ENCODE measurements at places on chromosomes 5 and 9.
A peak's percentile ranks its signal among the peaks of the same experiment; 100 is the strongest.

- no peak for DNase-seq
These were observed 182.8 kb upstream of the SLC27A6 start for GRCh38 chr5:128782446-128782845.

DNA sequence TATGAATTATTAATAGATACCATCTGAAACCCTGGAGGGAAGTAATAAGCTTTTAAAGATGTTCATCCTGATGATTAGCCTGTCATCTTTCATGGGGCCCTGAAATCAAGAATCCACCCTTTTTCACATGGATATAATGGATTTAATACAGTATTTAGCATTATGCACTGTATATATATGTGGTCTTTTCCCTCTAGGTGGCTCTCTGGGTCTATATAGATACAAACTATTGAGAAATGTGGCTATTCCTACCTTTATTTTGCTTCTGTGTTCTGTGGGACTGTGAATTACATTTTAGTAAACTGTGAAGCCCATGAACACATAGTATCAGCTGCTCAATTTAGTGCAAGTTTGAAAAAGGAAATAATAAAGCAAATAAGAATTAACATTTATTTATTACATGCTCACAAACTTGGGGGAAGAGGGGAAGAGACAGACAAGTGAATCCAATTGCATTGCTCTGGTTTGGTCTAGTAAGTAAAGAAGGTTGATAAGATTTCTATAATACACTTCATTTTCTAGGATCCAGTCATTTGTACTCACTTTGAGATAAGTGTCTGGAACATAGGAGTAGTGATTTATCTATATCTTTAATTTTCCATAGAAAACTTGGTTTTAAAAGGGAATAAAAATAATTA lies 112.2 kb downstream of the SCAMP1 start:
- DNase-seq = no peak

GRCh38 chr9:91043811-91044175 lies 242.2 kb downstream of the SYK start:
- DNase-seq = no peak

GRCh38 chr9:113600871-113601614 lies 137.5 kb downstream of the RGS3 start:
- no peak for DNase-seq

DNA sequence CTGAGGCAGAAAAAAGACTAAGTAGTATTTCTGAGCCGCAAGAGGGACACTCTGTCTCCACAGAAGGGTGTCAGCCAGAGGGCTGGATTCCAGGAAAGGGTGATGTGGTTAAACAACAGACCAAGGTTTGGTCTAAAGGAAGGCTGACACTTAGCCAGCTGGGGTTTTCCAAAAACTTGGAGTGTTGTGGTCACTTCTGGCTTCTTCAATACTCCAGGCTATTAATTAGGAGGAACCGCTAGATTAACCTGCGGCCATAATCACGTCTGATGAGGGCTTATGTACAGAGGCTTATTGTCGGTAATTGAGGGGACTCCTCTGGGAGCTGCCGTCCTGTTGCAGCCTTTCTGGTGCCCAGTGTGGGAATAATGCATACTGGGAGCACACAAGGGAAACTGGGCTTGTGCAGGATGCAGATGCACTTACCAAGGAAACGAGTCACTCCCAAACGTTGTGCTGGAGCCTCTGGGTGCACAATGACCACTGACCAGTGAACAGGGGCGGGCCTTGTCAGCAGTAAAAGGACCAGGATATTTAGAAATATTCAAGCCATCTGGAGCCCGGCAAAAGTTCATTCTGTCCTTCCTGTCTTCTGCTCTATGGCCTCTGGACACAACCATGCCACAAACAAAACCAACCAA lies 70.2 kb upstream of the TUT7 start:
- no peak for DNase-seq

DNA sequence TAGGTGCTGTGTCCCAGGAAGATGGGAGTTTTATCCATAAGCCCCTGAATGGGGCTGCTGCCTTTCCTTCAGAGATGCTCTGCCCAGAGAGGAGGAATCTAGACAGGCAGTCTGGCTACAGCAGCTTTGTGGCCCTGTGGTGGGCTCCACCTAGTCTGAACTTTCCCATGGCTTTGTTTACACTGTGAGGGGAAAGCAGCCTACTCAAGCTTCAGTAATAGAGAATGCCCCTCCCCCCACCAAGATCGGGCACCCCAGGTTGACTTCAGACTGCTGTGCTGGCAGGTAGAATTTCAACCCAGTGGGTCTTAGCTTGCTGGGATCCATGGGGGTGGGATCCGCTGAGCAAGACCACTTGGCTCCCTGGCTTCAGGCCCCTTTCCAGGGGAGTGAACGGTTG lies 100.9 kb upstream of the DPYSL3 start:
- DNase-seq = no peak

DNA sequence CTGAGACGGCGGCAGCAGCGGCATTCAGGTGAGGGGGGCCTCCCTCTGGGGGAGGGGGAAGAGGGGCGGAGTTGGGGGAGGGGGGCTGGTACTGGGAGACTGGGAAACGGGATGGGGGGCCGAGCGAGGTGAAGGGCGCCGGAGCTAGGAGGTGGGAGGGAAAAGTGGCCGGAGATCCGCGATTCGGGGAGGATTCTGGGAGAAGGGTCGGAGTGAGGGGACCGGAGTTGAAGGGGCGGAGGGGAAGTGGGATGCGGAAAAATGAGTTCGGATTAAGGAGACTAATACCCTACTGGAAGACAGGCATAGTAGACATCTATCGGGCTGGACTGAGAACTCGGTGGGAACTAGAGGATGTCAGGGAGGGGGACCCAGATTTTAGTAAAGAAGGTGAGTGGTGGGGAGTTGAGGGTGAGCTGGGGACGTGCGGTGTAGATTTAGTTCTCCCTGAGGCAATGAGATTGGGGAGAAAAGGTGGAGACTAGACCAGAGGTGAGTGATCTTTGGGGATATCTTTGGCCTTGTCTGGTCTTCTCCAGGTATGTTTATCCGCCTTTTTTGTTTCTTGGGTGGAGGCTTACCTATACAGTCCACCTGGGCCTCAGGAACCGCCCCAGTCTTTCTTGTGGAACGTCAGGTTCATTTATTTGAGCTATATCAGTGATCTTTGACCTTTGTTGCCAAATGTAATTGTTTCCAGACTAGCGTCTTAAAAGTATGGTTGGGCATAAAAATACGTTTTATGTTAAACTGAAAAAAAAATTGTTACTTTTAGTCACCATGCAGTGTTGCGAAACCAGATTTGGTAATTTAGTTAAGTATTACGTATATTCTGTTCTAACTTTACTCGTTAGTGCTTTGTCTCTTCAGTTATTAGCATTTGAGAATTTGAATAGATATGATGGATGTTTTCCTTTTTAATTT lies 632 bp downstream of the UBAP1 start:
- DNase-seq = peak; percentile 47

DNA sequence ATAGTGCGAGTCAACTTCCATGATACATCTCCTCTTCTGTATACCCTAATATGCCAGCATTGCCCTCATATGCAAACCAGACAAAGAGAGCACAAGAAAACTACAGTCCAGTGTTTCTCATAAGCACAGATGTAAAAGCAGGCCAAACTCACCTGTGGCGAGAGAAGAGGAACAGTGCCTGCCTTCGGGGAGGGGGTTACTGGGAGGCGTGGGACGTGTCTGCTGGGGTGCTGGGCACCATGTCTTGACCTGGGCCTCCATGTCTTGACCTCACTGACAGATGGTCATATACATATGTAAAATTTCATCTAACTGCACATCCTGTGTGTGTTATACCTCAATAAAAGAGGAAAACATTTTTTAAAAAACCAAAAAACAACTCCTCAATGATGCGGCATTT lies 159.3 kb upstream of the PPP1R26 start:
- DNase-seq = no peak

DNA sequence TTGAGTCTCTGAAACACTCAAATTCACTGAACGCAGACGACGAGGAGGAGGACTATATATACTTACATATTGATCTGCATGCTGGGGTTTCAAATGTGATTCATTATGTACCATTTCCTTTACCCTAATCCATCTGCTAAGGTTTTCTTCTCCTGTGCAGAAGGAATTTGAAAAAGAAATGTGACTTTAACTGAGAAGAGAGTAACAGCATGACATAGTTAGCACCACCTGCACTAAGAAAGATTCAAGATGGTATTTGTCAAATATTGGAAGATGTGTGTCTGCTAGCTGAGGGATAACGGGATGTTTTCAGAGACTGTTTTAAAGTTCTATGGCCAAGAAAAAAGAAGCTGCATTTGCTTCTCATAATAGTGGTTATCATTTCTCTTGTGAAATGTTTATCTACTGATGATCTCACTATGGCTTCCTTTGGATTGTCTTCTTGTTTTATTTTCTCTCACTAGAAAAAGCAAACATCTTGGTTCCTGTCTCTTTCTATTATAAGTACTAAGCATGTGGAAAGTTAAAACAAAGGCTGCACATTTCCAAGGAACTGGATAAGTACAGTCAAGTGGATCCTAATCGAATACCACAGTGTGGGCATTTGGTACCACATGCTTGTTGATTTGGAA lies 89.8 kb upstream of the TLE4 start:
- DNase-seq = no peak

- DNase-seq = no peak
These were observed 51.2 kb downstream of the DIAPH1 start for GRCh38 chr5:141567513-141568117.

DNA sequence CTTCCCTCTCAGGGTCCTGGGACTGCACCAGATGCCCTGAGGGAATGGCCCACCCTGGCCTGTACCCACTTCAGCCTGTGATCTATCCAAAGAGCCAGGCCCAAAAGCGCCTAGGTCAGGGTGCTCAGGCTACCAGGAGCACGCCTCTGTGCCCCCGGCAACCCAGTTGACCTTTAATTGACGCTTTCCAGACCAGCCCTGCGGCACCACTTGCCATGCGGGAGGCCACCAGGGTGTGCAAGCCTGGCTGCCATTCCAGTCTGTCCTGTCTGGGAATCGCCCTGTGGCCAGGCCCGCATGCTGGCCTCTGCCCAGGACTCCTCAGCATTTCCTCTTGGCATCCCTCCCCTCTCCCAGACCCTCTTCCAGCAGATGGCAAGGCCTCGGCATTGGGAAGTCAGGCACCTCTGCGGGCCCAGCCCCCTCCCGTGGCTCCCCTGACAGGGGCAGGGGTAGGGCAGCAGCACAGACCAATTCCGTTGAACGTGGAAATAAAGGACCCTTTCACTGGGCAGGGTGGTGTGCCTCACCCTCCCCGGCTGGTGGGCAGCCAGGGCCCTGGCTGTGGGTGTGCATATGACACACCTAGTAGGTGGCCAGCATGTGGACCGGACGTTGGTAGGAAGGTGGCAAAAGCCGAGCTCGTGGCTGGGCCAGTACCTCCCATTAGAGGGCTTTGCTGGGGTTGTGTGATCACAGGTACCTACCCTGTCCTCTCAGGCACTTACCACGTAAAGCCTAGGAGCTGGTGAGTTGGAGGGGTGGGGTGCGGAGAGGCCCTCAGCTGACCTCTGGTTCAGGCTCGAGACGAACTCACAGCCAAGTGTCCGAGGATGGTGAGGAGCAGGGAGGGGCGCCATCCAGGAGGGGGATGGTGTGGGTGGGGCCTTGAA lies 3.5 kb upstream of the AIF1L start:
- DNase-seq = no peak
